Nucleus accumbens (tissue), 56 donors: ENCODE measurements at places on chromosomes 6 and 20.

DNA sequence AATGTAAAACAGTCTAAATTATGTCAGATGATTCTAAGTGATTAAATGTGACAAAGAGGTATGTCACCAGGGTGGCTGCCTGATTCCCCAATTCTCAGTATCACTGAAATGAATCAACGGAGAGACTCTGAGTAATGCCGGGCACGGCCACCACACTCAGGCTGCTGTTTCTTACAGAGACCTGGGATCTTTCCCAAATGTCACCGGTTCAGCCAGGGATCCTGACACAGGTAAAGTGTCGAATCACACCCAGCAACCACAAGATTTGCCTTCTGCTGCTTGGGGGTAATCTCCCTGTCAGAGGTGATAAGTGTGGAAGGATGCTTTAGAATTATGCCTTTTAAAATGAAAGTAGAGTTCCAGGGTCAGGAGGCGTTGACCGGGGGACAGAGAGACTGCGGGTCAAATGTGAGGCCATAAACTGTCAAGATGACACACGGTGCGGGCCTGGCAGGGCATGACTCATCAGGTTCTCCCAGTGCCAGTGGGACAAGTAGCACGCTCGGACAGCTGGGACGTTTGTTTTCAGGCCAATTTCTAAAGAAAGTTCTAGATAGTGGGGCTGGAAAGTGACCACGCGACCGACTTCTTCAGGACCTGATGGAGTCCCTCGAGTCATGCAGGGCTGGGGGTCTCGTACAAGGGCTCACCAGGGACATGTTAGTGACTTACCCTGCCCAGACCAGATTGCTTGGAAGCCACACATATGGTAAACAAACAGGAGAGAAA is 48.9 kb downstream of the PRDM1 start:
- DNase-seq: no peak

GRCh38 chr6:64266351-64266821 is 630.8 kb downstream of the PHF3 start:
- DNase-seq: no peak

GRCh38 chr20:47699818-47700217 is 85.5 kb downstream of the SULF2 start:
- DNase-seq: no peak

- no peak for DNase-seq
These were observed 11.2 kb upstream of the GPSM3 start for GRCh38 chr6:32203426-32204267.
